ENCODE measurements at places on chromosomes 1 and 21. TPM values are rescaled to one million over a fixed set of nuclear protein-coding genes. Genes with fewer than 3 reads are reported as not detected.

The NMNAT2 gene
- 0.62 TPM for total RNA-seq

The ITLN1 gene
- 2.7 TPM for total RNA-seq

The CELSR2 gene
- 7.2 TPM for total RNA-seq

The CCDC18 gene
- 6.7 TPM for total RNA-seq

The ASTN1 gene
- total RNA-seq = 0.41 TPM

The COPA gene
- 136 TPM for total RNA-seq

DNA sequence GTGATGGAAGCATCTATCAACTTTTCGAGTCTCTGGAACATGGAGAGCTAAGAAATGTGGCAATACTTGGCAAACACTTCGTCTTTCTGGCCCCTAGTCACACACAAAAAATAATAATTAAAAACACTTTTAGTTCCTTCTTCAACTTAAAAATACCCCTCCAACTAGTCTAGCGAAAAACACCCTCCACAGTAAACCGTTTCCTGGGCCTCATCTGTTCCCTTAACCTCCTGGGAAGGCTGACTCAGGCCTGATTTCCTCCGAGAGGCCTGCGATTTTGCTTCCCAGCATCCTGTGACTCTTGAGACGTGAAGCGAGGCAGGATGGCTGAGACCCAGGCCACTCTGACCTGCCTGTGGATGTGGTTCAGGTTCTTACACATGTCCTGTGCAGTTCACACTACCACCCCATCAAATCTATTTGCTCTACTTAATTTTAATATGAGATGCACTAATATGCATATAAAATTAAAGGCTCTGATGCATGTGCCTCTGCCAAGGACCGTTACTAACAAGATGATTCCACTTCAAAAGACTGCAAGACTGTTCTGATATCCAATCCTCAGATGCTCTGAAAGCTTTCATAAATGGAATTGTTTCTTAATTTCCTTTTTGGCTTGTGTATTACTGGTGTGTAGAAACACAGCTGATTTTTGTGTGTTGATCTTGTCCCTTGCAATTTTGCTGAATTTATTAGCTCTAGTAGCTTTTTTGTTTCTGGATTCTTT lies 3.5 kb downstream of the NAV1 start:
- no peak for DNase-seq

DNA sequence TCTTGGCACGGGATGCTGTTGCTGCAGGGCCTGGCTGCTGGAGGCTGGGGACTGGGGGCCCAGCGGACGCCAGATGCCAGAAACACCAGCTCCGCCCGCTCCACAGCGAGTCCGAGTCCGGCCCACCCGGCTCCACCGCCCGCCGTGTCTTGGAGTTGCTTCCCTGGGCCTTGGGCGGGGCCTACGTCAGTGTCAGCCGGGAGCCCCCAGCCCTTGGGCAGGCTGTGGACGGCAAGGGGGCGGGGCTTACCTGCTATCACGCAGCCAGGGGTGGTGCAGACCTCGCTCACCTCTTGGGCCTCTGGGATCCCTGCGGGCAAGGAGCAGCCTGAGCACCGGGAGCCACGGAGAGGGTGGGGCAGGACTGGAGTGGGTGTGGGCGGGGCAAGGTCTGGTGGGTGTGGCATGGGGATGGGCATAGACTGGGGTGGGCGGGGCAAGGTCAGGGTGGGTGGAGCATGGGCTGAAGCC lies 21.8 kb downstream of the MMEL1 start:
- peak; percentile 69 for DNase-seq

DNA sequence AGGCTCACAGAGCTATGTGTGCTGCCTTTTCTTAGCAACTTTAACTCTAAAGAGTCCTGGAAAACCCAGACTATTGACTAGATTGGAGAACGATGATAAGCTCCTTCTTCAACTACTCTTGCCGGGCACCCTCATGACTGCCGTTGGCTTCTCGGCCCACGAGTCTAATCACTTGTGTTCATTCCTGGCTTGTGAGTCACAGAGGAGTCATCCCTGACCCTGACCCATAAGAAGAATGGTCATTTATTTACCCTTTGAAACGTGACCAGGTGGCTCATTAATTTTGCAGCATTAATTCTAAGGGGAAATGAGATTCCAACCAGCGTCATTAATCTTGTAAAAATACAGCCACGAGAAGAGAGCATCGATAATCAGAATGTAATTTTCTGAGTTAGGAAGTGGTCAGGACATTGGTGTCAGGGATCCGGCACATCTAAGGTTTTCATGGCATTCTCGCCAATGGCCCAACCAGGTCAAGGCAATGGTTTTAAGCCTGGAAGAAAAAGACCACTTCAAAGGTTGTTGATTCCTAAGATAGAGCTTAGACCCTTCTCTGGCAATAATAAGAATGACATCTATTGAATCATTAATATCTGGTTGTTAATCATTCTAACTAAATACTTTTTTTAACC lies 183.6 kb upstream of the RUNX1 start:
- DNase-seq = no peak

DNA sequence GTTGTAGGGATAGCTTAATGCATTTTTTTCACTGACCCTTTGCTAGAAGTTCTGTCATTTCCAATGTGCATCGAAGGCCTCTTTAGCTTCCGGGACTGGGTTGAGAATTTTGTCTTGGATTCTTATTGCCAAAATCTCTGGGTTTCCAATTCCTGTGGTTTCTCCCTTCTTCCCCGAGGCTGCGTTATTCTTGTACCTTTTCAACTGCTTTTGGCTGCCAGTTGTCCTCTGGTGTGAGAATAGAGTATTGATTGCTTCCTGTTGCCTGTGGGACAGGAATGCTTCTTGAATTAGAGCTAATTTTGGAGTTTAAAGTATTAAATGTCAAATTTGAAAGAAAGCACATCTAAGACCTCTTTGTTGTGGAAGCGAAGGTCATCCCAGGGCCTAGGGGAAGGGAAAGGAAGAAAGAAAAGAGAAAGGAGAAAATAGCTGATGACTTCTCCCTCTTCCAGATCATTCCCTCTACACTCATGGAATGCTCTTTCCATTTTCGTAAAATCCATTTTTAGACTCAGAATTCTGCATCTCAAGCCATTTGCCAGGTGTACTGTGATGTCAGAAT lies 21.1 kb downstream of the HUNK start:
- DNase-seq = no peak

- no peak for DNase-seq
These were observed 166.7 kb downstream of the ADGRL4 start for GRCh38 chr1:78839704-78840277.

GRCh38 chr1:8070381-8070811 lies 44.3 kb upstream of the ERRFI1 start:
- no peak for DNase-seq

DNA sequence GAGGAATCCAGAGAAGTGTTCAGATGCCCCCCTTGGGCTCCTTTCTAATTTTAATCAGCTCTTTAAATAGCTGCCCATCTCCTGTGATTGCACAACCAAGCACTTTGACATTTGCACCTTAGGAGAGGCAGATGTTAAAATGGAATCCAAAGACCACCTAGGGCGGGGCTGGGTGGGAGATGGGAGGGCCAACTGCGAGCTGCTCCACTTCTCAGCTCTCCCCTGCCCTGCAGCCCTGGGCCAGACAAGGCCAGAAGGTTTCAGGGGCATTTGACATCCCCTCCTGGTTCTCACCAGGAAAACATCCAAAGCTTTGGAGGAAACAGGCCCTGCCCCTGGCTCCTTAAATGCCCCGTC lies 106.9 kb downstream of the DHRS3 start:
- DNase-seq = no peak

- DNase-seq = no peak
These were observed 3.2 kb downstream of the NOS1AP start for GRCh38 chr1:162072740-162073139.

GRCh38 chr1:206909883-206910318 lies 11.8 kb downstream of the FCMR start:
- no peak for DNase-seq

DNA sequence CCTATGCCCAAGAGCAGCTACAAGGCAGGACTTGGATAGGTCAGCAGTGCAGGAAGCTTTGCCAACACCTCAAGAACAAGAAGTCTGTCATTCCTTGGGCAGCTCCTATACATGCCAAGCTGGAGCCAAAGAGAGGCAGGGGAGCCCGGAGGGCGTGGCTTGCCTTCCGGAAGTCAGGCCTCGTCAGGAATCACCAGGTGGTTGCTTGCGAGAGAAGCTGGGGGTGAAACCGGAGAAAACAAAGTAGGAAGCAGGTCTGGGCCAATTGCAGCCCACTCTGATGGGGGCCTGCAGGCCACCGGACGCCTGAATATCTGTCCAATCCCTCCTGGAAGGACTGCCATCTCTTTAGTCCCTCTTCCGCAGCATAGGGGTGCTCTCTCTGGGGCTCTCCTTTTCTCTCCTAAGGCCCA lies 794 bp upstream of the FAM76A start:
- peak; percentile 60 for DNase-seq

GRCh38 chr1:1630191-1630964 lies 1.6 kb upstream of the MMP23B start:
- DNase-seq = peak; percentile 79

- DNase-seq = peak; percentile 97
These were observed at the start of gene SF3B4 for GRCh38 chr1:149927563-149928400. Gene SF3B4, minus strand, starts transcription at chr1:149927803. Its CDS starts 44 bp downstream, at chr1:149927759.

- DNase-seq = no peak
These were observed 22.1 kb upstream of the JUN start for GRCh38 chr1:58805716-58806571.

GRCh38 chr1:27602462-27603308 lies 1.3 kb downstream of the AHDC1 start:
- DNase-seq = peak; percentile 69

- no peak for DNase-seq
These were observed 151.3 kb downstream of the RUNX1 start for GRCh38 chr21:34897828-34898227.

- no peak for DNase-seq
These were observed 108.2 kb downstream of the GALNT2 start for GRCh38 chr1:230175163-230175747.

DNA sequence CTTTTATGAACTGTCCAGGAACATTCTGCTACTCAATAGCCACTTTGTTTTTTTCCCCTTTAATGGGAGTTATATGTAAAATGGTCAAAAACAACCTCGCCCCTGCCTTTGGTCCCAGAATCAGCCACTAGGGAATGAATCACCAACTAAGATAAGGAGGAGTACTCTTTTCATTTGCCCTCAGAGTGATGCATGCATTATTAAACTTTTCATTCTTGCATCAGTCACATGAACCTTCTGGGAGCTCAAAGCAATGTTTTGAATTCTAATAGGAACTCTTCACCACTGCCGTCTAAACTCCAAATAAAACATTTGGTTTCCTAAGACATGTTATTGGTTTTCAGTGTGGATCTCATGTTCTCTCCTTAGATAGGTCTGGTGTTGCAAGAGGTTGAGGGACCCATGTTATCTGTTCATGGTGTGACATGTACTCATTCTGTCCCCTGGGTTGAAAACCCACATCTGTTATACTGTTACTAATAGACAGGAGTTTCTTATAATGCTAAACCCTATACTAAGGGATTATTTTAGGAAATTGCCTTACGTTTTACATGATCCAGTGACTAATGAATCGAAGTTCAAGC lies 17.8 kb upstream of the HSD17B7 start:
- no peak for DNase-seq

- no peak for DNase-seq
These were observed 50.1 kb downstream of the RPS6KA1 start for GRCh38 chr1:26579681-26580111.

DNA sequence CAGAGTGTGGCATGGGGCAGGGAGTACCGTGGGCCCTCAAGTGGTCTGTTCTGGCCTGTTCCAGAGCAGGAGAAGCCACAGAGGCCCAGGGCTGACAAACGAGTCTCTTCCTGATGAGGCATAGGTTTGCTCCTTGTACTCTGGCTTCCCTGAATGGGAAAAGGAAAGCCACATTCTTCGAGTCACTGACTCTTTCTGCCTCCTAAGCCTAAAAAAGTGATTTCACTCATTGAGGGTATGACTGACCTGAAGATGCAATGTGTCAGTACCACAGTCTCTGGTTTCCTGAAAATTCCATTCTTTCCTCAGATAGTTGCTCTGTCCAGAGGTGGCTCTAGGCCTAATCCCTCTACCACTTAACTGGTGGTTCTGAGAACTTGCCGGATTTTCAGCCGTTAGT lies 92.3 kb downstream of the KCNN3 start:
- DNase-seq = no peak

- DNase-seq = no peak
These were observed 37.1 kb downstream of the C21orf91 start for GRCh38 chr21:17782051-17782450.

DNA sequence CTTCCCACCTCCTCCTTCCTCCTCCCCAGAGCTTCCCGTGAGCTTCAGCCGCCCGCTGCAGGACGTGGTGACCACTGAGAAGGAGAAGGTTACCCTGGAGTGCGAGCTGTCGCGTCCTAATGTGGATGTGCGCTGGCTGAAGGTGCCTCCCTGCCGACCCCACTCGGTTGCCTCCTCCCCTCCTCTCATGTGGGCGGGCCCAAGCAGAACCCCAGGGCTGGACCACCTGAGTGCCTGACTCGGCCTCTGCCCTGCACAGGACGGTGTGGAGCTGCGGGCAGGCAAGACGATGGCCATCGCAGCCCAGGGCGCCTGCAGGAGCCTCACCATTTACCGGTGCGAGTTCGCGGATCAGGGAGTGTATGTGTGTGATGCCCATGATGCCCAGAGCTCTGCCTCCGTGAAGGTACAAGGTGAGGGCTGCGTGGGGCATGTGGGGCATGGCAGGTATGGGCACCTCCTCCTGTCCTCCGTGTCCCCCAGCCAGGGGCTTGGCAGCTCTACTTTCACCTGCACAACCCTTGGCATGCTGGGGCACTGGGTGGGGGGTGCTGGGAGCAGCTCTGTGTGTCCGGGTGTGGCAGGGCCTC lies 69.2 kb downstream of the OBSCN start:
- peak; percentile 45 for DNase-seq

Measured in lower lobe of right lung (tissue), 2 donors.